ENCODE measurements at places on chromosomes 3 and 15.

- peak; percentile 98 for DNase-seq
Observed at GRCh38 chr15:63476229-63476632, 28.2 kb upstream of the USP3 start.

- no peak for DNase-seq
Observed at GRCh38 chr3:124625074-124625473, 105.2 kb upstream of the UMPS start.

DNA sequence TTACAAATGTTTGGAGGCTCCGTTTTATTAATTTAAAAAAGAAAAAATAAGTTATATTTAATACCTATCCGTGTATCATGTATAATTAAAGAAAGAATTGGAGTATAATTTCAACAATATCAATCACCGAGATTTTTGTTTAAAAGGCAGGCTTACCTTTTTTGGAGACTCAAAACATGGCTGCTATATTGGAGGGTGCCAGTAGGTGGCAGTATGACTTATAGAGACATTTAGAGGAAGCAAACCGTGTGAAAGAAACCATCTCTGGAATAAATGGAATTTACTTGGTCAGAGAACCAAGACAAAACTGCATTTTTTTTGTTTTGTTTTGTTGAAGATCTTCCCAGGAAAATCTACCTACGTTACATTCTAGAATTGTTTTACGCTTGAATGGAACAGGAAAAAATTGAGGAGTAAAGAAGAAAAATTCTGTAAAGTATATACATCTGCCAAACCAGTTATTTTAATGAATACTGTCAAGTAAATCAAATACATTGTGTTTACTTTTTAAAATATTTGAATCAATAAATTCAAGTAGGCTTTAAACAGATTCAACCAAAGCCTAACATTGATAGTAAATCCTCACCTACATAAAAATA lies 802.6 kb upstream of the ALCAM start:
- peak; percentile 32 for DNase-seq

GRCh38 chr3:142595581-142595950 lies 627 bp upstream of the PLS1 start:
- DNase-seq, result peak; percentile 90

GRCh38 chr3:158768881-158769543 lies 32.8 kb upstream of the MFSD1 start:
- DNase-seq, result peak; percentile 94
